ENCODE measurements at places on chromosomes 3 and 15.

- no peak for DNase-seq
Measured at GRCh38 chr3:168815946-168816345, 720.2 kb upstream of the GOLIM4 start.

- DNase-seq, result no peak
Measured at GRCh38 chr3:58202917-58203360, 7.8 kb downstream of the DNASE1L3 start.

DNA sequence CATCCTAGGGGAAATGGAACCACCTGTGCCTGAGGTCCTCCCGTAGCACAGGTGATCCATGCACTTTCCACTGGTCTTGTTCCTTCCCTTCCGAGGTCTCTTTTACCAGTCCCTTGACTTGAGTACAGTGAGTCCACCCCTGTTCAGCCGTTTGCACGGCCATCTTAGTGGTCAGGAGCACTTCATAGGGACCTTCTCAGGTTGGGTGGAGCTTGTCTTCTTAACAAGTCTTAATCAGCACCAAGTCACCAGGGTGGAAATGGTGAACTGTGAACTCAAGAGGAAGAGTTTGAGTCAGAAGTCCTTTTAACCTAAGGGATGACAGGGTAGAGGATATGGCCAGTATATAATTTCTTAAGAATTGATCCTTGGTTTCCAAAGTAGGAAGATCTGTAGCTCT is 21.4 kb downstream of the ARL8B start:
- no peak for DNase-seq

GRCh38 chr3:11558411-11558903 is 85.3 kb downstream of the VGLL4 start:
- DNase-seq, result no peak

- DNase-seq, result no peak
Measured at GRCh38 chr15:71411538-71412482, 296.5 kb downstream of the THSD4 start.

DNA sequence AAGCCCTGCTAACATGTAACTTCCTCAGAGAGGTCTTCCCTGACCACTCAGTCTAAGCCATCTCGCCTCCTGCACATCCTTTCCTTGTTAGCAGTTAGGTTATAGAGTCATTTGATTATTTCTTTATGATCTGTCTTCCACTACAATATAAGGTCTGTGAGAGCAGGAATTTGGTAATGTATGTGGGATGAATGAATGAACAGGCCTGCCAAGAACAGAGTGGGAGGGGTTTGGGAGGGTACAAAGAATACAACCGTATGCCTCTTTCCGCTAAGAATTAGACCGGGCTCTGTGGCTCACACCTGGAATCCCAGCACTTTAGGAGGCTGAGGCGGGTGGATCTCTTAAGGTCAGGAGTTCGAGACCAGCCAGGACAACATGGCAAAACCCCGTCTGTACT is 32.4 kb upstream of the MYO1E start:
- DNase-seq, result no peak

GRCh38 chr15:47725906-47726305 is 8.6 kb downstream of the SEMA6D start:
- no peak for DNase-seq

GRCh38 chr3:88148651-88149050 is 1.1 kb upstream of the C3orf38 start:
- no peak for DNase-seq

DNA sequence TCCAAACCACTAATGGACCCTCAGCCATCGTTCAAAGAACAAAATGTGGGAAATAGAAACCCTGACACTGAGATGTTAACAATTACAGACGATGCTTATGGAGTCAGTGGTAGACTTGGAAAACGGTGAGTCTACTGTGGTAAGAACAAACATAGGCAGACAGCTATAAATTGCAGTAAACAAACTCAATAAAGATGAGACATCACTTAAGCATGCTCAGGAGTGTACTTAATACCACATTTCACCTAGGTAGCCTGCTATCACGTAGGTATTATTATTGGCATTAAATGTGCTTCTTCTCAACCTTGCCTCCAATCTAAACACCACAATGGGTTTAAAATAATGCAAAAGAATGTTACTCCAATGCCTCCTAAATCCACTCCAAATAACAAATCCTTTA is 2.5 kb downstream of the OSBPL10 start:
- no peak for DNase-seq

DNA sequence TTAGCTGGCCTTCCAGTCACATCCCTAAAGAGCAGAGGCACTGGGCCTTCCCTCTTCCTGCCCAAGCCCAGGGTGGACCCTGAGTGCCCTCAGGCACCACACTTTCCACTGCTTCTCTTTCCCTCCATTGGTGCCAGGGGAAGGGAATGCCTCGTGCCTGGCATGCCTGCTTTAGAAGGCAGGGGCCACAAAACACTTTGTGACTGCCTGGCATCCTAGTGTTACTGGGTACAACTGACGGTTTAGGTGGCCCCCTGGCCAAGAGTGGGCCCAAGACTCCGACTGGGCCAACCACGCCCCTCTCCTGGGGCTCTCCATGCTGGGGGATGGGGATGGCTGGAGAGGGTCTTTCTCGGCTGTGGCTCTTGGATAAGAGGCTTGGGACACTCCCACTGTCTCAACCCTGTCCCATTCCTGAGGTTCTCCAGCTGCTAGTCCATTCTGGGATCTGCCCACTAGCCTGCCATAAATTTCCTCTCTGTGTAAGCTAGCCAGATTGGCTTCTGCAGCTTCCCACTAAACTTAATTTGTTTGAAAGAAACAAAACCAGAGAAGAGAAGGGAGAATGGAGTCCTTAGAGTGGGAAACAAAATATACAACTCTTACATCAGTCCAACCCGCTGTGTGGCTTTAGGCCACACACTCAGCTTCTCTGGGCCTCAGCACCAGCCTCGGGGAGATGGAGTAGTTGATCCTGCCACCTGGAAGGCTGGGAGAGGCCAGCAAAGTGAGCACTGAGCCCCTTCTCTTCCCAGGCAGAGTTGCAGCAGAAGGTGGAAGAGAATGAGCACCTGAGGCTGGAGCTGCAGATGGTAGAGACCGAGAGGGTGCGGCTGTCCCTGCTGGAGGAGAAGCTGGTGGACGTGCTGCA is 24.1 kb upstream of the GP9 start:
- DNase-seq, result no peak

GRCh38 chr15:67504796-67505195 is 16.1 kb upstream of the C15orf61 start:
- DNase-seq, result no peak

- DNase-seq, result no peak
Measured at GRCh38 chr3:31882895-31883294, 98.2 kb downstream of the OSBPL10 start.

DNA sequence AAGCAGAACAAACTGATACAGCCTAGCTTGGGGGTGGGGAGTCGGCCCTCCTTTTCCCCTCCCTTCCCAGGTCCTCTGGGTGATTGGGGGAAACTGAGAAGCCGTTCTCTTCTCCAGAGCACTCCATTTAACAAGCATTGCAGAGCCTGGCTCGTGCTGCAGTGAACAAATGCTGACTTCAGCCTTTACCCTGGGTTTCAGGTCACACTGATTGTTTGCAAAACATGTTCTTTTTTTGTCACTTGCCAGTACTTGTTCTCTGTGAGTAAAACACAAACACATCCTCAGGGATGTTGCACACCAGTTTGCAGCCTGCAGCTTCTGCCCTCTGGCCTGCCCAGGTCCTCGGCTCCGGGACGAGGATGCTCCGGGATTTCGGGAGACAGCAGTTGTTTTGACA is 132.8 kb downstream of the PGPEP1L start:
- DNase-seq, result no peak

DNA sequence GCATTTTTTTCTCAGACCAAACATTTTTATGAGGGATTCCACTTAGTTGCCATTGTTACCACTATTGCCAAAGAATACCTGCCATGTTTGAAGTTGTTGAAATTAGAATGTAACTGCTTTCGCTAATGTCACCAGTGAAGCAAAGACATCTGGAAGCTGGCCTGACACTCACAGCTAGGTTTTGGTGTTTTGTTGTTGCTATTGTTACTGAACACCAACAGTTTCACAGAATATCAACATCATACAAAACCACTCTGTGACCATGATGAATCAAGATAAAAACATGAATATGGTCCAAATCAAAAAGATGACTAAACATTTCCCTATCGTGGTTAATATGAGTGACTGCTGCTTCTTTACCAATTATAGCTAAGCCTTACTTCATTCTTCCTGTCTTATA is 6.9 kb upstream of the CFAP20DC start:
- no peak for DNase-seq

GRCh38 chr3:51350751-51351150 is 34.3 kb upstream of the MANF start:
- no peak for DNase-seq

DNA sequence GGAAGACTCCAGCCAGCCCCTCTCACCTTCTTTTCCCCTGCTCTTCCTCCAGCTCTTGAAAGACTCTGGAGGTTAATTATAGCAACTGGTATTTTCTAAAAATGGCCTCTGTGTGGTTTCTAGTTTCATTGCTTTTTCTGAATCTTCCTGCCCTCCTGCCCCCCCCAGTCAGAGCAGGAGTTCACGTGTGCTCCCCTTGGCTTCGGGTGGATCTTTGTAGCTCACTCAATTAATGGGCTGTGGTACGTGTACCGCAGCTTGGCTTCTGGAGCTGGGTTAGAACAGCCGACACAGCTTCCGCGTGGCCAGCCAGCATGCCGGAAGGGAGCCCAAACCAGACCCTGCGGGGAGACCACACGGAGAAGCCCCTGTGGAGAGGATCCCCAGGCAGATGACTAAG is 31.5 kb downstream of the TM2D3 start:
- DNase-seq, result no peak

- no peak for DNase-seq
Measured at GRCh38 chr15:37794947-37795346, 139.5 kb upstream of the TMCO5A start.

- DNase-seq, result no peak
Measured at GRCh38 chr3:101010296-101010695, 17.1 kb upstream of the ABI3BP start.

DNA sequence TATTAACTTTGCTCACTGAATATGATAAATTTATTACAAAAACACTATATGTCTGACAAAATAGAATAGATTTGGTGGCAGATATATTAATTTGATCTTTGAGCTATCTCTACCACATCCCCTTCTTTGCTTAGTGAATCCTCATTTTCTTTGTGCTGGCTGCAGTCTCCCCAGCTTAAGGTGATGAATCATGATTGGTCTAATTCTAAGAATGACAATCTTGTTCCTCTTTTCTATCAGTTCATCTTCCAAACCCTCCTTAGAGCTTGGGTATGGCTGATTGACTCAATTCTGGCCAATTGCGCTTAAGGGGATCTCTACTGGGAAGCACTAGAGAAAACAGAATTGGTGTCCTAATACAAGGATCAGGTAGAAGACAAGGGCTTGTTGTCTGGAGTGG is 309.6 kb upstream of the GOLIM4 start:
- DNase-seq, result no peak

- no peak for DNase-seq
Measured at GRCh38 chr3:69524816-69525215, 138.9 kb upstream of the FRMD4B start.

DNA sequence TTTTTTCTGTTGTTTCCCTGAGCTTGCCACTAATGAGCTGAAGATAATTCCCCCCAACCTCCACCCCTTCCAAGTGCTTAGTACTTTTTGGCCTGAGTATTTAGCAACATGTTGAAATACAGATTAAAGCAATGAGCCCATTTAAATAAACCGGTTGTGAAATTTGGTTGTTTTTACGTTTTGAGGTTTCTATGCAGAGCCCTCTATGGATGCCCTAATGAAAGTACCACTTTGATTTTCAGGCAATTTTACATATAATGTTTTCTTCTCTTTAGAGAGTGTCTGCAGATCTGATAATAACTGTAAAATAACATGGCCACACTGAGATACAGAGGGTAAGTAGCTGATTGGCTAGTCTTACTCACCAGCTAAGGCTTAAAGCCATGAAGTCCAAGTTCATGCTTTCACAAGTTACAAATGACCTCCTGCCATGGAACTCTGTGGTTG is 139.4 kb upstream of the SLC7A14 start:
- DNase-seq, result no peak

DNA sequence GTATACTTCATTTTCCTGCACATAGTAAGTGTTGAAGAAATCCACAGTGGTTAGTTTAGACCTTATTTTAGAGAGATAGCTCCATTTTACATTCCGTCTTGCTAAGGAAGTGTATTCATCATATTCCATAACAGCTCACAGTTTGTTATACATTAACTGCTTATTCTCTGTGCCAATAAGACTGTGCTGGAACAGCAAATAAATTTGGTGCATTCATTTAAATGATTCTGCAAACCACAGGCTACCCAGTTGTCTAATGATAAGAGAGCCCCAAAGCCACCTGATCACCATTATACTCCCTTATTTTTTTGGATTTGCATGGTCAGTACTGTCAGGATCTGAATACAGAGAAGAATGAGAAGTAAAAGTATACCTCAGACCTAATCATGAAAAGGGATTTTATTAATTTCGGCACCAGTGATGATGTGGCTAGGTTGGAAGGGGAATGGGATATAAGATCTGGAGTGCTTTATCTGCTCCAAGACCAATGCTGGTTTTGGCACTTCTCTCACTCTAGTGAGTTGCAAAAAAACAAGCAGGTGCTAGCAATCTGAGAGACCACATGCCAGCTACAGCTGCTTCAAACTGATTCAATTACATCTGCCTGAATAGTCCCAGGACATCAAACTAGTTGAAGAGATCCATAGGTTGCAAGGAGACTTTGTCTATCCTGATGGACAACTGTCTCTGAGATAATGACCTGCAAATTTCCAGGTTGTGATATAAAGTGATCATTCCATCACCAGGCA is 254.8 kb downstream of the ZBTB20 start:
- no peak for DNase-seq

DNA sequence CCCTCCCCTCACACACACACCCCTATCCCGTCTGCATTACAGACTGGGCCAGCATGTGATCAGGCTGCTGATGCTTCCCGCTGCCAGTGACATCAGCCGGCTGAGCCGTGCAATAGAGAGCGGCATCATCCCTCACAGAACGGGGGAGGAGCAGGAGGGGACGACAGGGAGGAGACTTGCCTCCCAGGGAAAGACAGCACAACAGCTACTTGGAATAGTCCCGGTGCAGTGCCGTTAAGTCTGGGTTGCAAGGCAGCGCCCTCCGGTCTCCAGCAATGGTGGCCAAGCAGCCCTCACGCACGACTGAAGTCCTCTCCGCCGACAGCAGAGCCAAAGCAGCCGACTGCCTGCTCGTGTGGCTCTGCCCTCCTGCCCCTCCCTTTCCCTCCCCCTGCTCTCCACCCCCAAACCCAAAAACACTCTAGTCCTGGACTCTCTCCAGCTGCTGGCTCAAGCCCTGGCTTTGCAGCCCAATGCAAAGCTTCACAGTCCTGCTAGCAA is 31.5 kb upstream of the RPS17 start:
- no peak for DNase-seq

- no peak for DNase-seq
Measured at GRCh38 chr3:31370681-31371080, 162.0 kb upstream of the STT3B start.

GRCh38 chr3:53328746-53329145 is 18.6 kb downstream of the DCP1A start:
- DNase-seq, result no peak

GRCh38 chr15:101482526-101483371 is 6.8 kb downstream of the PCSK6 start:
- no peak for DNase-seq

GRCh38 chr3:116019254-116019763 is 396.0 kb downstream of the GAP43 start:
- no peak for DNase-seq
